ENCODE measurements at places on chromosomes 16 and 17. TPM values are rescaled to one million over a fixed set of nuclear protein-coding genes. Genes with fewer than 3 reads are reported as not detected.

The TBX21 gene
- 1.8 TPM for total RNA-seq

The KRT27 gene
- not detected for total RNA-seq

The TP53TG3 gene
- not detected for total RNA-seq

The ALOX12B gene
- total RNA-seq, result not detected

The SCN4A gene
- 1.1 TPM for total RNA-seq

The SPN gene
- total RNA-seq, result 1.1 TPM

The CHAD gene
- total RNA-seq, result not detected

The KRT13 gene
- total RNA-seq, result 1.4 TPM

DNA sequence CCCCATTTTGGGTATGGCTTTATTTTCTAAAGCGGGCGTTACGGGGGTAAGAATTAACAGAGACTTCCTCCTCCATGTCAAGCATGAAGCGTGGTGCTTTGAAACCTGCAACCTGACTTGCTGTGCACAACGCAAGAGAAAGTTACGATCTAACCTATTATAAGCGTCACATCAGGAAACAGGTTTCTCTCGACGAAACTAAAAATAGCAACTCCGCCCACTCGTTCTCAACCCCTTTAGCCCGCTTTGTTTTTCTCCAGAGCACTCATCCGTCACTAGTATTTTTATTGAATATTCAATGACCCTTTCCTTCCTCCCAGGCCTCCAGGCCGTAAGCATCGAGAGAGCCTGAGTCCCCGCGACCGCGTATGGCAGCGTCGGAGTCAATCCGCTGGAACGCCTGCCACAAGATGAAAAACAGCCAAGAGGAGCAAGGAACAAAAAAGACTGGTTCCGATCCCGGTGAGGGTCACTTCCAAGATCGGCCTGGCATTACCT lies 555 bp downstream of the NUP88 start:
- DNase-seq, result no peak

- no peak for DNase-seq
Measured at GRCh38 chr17:55117164-55117563, 147.6 kb upstream of the HLF start.

DNA sequence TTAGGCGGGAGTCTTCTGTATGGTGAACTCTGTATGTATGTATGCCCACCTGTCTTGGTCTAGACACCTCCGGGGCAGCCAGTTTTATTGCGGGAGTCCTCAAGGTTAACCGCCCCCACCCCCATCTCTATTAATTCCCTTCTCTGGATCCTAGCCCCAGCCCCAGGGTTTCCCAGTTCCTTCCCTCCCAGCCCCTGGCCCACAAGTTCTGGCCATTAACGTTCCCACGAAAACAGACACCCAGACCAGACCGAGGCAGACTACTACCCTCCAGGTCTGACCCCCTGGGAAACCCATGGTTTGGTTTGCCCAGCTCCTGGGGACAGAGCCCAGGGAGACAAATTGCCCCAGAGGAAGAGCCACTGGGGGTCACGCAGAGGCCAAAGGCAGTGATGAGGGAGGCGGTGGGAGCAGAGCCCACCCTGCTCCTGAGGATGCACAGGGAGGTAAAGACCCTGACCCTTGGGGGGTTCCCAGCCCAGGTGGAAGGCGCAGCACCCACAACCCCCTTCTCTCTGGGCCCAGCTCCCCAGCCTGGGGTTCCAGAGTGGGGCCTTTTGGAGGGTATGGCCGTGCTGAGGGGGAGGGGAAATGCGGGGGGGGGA lies 8.5 kb downstream of the TBKBP1 start:
- DNase-seq, result no peak

DNA sequence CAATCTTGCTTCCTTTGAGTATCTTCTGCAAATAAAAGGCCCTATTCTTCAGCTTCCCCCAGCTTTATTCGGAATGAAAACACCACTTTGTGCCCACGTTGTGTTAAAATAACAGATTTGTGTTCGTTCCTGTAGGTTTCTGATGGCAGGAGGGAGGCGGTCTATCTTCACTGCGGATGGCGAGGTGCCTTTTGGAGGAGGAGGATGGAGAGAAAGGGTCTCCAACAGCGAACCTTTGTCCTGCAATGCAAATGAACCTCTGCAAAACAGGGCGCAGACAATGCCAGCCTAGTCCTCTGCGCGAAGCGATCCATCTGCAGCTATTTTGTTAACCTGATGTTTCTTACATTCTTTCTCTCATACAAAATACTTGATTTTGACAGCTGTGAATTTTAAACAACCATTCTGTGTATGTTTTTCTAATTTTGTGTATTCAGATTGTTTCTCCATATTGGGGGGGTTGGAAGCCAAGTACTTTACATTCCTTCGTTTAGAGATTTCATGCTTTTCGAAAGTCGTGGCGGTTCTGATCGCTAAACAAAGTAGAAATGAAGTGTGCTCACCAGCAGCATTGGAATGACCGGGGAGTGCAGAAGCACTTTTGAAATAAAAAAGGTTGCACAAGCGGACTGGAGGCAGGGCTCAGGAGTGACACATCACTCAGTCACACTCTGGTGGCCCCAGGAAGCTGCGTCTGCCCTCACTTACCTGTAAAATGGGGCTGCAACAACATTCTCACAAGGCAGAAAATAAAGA lies 279.0 kb upstream of the IRX5 start:
- no peak for DNase-seq

DNA sequence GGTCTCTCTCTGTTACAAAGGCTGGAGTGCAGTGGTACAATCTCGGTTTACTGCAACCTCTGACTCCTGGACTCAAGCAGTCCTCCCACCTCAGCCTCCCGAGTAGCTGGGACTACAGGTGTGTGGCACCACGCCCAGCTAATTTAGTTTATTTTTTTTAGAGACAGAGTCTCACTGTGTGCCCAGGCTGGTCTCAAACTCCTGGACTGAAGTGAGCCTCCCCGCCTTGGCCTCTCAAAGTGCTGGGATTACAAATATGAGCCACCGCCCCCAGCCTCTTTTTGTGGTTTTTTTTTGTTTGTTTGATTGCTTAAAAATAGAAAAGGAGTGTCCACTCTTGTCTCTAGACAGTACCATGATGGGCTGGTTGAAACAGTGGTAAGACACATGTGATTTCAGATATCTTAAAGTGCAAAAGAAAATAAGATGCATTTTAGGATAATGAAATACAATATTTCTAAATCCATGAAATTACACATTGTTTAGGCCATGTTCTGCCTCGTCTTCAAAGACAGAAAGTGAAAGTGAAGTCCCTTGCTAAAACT lies 27.4 kb downstream of the KIAA0513 start:
- DNase-seq, result no peak

DNA sequence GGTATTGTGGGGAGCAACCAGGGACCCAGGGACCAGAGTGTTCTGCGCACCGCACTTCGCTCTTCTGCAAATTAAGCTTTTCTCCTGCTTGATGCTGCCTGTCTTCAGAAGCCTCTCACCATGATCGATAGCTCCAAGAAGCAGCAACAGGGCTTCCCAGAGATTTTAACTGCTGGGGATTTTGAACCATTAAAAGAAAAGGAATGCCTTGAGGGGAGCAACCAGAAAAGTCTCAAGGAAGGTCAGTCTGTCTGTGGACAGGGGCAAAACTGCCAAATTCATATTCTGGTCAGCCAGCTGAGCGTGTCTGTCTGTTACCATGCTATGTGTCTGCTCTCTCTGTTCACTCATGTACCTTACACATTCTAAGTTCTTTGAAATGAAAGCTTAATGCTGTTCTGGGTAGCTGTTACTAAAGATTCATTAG lies 115.7 kb downstream of the MRTFB start:
- DNase-seq, result no peak

DNA sequence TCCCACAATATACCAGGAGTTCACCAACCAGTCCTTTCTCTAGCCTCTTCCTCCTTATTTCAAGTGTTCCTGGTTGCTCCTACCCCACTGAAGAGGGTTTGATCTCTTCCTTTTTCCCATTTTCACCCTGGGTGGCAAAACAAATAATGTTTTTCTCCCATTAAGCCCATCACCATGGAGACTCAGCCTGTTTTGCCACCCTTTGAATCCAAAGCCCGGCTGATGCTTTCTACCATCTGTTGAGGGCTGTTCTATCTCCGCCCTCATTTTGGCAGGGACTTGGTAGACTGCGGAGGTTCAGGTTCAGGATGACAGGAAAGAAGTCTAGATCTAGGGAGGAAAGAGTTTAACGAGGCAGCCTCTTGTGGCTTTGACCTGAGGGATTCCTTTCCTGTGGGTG lies 2.6 kb downstream of the DNAH2 start:
- DNase-seq, result no peak

DNA sequence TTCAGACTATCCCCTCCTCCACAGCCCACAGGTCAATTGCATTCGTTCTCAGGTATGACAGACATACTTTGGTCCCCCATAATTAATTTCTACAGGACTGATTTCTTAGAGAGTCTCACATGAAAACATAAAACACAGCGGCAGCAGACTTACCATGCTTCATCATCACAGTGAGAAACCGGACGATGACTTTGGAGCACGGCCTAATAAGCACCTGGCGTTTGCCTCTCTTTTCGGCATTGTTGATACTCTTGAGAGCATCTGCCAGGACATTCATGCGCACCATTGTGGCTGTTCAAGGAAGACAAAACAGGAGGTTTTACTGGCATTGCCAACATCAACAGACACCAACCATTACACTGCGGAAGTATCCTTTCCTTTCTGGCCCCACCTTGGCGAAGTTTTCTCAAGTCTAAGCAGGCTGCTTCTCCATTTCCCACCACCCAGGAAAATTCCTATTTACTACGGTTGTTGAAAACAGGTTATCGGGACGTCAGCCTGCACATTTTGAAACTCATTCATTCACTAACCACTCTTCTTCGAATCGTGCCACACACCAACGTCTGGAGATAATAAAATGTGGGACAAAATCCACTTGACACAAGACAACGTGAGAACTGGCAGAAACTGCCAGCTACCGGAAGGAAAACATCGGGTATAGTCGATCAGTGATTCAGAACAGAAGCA lies 1.2 kb downstream of the RPS15A start:
- DNase-seq, result no peak

DNA sequence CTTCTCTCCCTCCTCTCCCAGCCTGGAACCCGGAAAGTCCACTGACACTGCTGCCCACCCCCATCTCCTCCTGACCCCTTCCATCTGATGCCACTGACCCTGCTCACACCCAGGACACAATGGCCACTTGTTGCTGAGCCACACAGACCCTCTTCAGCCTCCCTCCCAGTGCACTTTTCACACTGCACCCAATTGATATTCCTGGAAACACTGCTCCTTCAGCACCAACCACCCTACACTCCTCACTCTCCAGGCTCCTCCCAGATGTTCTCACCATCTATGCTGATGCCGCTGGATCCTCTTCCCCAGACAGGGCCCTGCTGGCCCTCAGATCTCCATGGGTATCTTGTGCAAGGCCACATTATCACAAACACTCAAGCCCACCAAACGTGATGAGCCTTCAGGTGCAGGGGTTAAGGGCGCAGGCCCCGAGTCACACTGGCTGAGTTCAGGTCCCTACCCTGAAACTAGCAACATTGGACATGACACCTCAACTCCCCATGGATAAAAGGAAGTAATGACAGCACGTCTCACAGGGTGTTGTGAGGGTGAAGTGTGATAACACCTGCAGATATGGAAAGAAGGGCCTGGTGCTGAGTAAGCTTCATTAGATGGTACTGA lies 238.1 kb downstream of the ZNF423 start:
- no peak for DNase-seq

GRCh38 chr16:16120382-16121184 lies 102.7 kb downstream of the ABCC6 start:
- DNase-seq, result no peak

- no peak for DNase-seq
Measured at GRCh38 chr16:3472878-3473595, 22.3 kb downstream of the C16orf90 start.

DNA sequence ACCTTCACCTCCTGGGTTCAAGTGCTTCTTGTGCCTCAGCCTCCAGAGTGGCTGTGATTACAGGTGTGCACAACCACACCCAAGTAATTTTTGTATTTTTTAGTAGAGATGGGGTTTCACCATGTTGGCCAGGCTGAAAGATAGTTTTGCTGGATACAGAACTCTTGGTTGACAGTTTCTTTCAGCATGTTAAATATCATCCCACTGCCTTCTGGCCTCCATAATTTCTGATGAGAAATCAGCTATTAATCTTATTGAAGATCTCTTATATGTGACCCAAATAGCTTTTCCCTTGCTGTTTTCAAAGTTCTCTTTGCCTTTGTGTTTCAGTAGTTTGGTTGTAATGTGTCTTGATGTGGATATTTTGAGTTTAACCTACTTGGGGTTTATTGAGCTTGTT lies 50.3 kb upstream of the BRD7 start:
- no peak for DNase-seq

Data from thoracic aorta (tissue), 2 donors.